GM23248 (cell line): ENCODE measurements at places on chromosomes 16 and 17.

DNA sequence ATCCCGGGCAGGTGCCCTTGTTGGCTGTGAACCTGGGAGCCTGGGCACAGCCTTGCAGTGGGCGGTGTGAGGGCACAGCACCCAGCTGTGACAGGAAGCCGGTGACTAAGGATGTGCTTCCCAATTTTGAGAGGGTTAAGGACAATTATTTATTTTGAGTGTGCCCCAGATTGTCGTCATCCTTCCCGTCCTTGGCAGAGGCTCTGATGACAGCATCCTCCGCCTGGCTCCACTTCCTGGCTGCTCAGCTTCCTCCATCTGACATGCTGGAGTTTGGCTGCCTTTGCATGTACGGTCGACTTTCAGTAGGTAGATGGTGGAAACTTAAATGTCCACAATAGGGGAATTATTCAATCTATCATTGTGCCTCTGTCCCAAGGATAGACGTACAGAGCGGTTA is 282.4 kb upstream of the EEF2KMT start:
- no peak for DNase-seq

GRCh38 chr17:33551911-33552310 is 258.8 kb upstream of the ASIC2 start:
- no peak for DNase-seq

DNA sequence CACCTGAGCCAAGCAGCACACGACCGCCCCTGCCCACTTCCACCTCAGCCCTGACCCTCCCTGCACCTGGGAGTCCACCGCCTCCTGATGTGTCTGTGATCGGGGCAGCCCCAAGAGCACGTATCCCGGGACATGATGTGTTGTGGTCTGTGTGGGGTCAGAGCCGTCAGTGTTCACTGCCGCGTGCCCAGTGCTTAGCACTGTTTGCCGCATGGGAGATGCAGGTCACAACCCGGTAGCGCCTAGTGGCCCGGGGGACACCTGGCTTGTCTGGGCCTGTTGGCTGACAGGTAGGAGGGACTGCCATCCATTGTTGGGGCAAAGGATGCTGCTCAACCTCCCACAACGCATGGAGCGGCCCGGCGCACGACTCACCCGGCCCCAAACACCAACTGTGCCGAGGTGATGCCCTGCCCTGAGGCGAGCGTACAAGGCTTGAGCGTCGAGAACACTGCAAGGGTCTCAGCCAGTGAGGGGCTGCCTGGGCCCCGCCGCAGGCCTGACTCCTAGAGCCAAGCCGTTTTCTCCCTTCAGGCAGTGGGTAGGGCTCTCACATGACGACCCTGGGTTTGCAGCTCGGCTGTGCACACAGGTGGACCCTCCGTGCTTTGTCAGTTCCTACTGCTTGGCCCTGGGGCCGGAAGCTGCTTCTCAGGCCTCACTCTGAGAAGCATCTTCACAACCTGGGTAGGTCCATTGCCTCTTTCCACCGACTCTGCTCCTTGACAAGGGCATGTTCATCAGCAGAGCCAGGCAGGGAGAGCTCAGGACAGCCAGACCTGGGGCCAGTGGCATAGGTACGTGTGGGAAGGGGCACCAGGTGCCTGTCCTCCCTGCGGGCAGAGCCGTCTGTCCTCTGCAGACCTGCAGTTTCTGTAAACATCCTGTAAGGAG is 5.9 kb upstream of the C16orf95 start:
- DNase-seq: no peak

- DNase-seq: peak; percentile 38
These were observed at the start of gene TNFRSF17 for GRCh38 chr16:11964761-11965551. Gene TNFRSF17, plus strand, starts transcription at chr16:11965210. Its CDS starts 115 bp downstream, at chr16:11965325.

DNA sequence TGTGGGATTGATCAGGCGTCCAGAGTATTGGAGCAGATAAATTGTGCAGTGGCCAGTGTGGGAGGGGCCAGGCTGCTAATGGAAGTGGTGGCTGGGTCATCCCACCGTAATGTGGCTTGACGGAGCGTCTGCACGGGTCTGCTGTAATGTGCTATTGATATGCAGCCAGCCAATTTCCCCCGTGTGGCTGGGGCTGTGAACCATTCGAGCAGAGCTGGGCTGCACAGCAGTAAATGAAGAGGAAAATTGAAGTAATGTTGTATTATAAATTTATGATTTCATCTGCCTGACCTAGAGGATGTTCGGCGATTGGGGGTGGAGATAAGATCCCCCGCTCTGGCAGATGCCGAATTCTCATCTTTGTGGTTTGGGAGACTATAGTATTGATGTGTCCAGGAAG is 121.5 kb downstream of the CCDC182 start:
- no peak for DNase-seq
